Pons (tissue), 1 donor: ENCODE measurements at places on chromosomes 13 and 19.

- DNase-seq, result no peak
Measured at GRCh38 chr13:59099182-59099974, 1064.3 kb downstream of the DIAPH3 start.

DNA sequence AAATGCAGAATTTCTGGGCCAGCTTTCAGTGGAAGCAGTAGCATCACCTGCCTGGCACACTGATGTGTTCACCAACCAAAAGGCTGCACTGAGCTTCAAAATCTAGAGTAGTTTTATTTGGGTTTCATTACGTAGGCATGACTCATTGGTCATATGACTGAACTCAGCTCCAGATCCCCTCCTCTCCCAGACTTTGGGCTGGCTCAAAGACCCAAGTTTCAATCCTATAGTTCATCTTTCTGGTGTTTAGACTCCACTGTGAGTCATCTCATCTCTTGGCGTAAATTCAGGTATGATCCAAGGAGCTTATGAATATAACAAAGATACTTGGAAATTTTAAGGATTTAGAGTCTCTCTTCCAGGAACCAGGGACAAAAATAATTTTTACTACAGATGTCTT is 17.7 kb downstream of the ZMYM5 start:
- peak; percentile 15 for DNase-seq

GRCh38 chr13:33994198-33994597 is 176.2 kb downstream of the RFC3 start:
- no peak for DNase-seq

DNA sequence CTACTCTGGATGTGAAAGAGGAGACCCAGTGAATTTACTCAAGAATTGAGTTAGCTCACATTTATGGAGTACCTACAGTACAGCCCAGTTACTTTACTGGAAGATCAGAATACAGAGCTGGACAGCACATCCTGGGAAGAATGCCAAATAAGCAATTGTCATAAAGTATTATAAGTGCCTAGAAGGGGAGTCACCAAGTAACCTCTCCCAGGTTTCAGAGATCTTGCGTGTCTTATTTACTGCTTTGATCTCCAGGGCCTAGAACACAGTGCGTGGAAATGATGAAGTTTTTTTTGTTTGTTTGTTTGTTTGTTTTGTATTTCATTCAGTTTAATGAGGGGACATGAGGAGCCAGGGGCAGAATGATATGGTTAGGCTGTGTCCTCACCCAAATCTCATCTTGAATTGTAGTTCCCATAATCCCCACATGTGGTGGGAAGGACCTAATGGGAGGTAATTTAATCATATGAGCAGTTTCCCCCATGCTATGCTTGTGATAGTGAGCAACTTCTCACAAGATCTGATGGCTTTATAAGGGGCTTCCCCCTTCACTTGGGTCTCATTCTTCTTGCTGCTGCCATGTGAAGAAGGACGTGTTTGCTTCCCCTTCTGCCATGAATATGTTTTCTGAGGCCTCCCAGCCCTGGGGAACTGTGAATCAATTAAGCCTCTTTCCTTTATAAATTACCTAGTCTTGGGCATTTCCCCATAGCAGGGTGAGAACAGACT is 5.2 kb downstream of the GARRE1 start:
- no peak for DNase-seq

- DNase-seq, result no peak
Measured at GRCh38 chr13:92143766-92144165, 745.3 kb downstream of the GPC5 start.

- no peak for DNase-seq
Measured at GRCh38 chr13:99075268-99076191, 97.7 kb upstream of the DOCK9 start.

DNA sequence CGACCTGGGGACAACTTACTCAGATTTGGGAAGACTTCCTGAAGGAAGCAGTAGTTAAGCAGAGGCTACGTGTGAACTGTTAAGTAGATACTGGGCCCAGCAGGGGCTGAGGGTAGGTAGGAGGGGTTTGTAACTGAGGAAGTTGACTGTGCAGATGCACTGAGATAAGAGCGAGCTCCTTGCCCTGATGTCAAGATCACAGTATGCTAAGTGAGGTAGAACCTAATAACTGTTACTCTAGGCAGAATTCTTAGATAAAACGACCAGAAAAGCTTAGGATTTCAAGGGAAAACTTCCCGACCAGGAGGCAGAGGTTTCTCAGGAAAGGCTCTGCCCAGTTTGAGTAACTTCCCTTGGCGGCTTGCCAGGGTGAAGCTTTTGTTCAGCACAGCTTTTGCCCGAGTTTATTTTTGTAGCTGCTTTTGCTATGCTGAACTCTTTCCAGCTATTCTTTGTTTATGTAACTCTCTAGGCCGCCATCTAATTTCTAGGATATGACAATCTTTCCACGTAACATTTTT is 632.1 kb downstream of the DIAPH3 start:
- peak; percentile 75 for DNase-seq
